ENCODE measurements at places on chromosomes 12 and 14.

DNA sequence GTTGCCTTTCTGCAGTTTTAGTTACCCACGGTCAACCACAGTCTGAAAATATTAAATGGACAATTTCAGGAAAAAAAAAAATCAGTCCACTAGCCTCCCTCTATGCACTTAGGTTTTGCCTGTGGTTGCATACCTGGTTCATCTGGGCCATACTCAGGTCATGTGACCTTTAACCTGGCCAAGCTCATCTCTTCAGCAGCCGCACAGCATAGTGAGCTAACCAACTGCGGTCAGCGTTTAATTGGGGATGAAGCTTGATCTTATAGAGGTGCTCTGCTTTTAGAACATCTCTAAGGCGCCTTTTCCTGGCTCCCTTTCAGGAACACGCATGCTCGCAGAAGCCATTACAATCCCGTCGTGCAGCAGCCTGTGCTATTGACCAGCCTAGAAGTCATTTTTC lies 177.2 kb upstream of the HMGA2 start:
- DNase-seq = no peak

- DNase-seq = no peak
Measured at GRCh38 chr14:68665131-68665530, 127.7 kb downstream of the ZFP36L1 start.

DNA sequence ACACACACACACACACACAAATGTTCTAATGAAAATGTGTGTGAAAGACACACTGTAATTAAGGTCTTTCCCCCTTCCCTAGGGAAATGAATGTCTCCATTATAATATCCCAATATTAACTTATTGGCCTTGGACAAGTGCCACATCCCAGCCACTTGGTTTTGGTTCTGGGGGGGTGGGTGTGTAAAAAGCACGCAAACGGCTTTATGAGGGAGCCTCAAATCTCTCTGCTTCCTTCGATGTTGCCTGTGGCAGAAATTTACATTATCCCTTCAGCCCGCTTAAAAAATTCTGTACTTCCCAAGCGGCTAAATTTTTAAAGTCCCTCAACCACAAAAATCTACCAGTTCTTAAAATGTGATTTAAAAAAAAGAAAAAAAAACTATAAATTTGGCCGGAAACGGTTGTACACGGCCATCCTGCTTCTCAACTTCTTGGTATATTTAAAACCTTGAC lies 432 bp downstream of the C14orf93 start:
- no peak for DNase-seq

DNA sequence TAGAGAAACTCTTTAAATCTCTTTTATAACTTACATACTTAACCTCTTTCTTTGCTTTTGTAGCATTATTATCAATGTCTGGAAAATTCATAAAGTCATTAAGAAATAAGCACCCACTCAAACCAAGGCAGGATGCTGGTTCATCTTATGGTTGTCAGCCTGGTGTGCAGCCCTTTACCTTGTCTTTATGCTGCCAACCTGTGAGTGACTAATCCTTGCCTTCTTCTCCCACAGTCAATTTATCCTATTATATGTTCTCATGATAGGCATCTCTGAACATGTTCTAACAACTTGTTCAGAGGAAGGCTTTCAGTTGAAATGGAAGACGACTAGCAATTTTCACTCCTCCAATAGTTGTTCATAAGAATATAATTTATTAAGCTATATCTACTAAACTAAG lies 186.9 kb upstream of the CAND1 start:
- no peak for DNase-seq

DNA sequence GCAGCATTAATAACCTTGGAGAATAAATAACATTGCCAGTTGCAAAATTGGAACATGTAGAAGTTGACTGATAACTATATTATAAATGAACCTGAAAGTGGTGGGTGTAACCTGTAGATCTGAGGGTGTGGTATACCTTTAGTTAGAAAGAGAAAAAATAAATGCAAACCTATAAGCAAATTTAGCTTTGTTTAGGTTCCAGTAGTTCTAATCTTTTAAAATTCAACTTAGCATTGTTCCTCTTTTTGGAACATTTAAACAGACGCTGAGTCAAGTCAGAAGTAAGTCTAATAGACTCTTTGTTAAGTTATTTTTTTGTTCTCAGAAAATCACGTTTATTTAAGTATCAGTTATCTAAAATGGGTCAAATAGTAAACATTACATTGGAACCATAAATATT lies 120.0 kb downstream of the DNAI7 start:
- DNase-seq = no peak

- DNase-seq = no peak
Measured at GRCh38 chr14:60637479-60638315, 11.6 kb downstream of the SIX1 start.

DNA sequence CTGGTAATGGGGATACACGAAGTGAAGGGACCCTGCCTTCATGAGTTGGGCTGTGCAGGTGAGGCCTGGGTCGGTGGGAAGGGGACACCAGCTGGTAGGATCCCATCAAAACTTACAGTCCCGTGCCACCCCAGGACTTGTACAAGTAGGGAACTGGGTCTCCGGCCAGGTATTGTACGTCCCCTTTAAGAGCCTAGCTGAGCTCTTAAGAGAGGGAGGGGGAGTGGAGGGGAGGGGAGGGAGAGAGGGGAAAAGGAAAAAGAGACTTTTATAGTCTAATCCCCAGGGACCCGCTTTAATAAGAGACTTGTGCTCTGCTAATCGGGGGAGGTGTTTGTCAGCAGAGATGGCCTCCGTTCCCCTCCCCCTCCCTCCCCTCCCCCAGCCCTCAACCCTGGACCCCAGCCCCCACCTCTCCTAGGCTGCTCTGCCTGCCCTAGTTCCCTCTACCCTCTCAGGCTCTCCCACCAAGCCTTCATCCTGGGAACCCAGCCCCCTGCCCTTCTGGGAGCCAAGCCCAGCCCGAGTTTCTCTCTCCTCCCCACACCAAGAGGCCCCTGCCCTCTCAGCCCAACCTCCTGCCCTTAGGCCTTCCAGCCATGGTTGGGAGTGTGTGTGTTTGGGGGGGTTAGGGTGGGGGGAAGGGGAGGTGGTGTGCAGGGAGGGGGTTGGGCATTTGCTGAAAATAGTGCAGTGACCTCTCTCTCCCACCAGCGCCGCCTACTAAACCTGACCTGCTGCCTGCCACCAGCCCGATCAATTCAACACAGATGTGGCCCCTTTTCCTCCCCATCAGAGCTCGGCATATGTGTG lies 2.6 kb downstream of the GDF11 start:
- DNase-seq = no peak

- DNase-seq = no peak
Measured at GRCh38 chr14:74653386-74654138, 41.5 kb upstream of the LTBP2 start.

- no peak for DNase-seq
Measured at GRCh38 chr12:66118240-66118891, 12.2 kb downstream of the LLPH start.

GRCh38 chr14:63982156-63982555 lies 129.4 kb downstream of the SYNE2 start:
- DNase-seq = no peak

GRCh38 chr14:52269982-52270381 lies 2.5 kb downstream of the PTGDR start:
- DNase-seq = no peak

DNA sequence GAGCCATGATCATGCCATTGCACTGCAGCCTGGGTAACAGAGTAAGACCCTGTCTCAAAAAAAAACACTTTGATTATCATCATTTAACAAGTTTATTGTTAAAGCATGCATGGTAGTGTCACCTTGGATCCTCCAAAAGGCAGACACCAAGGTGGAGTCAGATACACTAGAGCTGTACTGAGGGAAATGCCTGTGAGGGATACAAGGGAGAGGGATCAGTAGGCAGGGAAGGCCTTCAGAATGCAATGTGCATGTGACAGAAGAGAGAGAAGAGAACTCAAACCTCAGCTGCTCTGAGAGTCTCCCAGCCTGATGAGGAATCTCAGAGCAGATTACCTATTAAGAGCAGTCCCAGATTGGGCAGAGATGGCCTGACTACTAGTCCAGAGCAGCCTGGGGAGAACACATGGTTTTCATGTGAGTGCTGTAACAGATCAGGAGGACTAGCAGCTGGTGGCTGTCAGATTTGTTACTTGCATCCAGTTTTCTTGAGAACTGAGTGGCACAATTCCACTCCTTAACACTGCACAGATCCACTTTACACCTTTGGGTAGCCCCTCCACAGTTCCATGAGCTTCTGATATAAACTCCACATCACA lies 38.0 kb upstream of the A2ML1 start:
- DNase-seq = no peak

DNA sequence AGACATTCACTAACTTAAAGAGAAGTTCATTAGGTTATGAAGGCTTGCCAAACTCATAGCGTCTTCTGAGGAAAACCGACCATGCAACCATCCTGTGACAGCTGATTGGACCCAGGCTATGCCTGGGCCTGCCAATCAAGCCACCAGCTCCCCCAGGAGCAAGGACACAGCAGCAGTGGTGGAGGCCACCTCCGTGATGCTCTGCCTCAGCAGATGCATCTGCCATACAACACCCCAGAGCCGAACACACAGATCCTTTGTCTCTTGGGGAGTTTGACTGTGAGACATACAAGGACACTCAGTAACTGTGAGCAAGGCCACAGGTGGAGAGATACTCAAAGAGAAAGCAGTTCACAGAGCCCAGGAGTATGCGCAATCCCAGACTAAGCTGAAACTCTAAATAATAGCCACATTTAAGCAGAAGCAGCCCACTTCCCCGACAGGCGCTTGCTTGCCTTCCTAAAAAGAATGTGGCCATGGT lies 10.0 kb upstream of the CNIH1 start:
- DNase-seq = no peak

DNA sequence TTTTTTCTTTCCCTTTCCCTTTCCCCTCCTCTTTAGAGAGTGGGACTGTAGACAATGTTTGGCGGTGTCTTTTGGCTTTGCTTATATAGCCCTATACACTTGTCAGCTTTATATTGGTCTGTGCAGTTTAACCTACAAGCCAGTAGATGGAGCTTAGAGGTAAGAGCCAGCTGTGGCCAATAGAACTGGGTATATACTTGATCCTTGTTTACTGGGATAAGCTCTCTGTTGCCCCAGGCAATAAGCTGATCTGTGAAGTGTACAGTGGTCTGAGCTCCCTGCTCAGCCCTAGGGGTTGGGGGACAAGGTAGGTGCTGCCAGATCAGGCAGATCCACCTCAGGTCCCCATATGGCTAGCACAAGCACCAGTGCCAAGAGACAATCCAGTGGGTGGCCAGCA lies 434.1 kb downstream of the NOVA1 start:
- no peak for DNase-seq

- DNase-seq = no peak
Measured at GRCh38 chr12:50192908-50193307, 25.7 kb upstream of the CERS5 start.

- no peak for DNase-seq
Measured at GRCh38 chr12:119676573-119676972, 8.6 kb downstream of the PRKAB1 start.

DNA sequence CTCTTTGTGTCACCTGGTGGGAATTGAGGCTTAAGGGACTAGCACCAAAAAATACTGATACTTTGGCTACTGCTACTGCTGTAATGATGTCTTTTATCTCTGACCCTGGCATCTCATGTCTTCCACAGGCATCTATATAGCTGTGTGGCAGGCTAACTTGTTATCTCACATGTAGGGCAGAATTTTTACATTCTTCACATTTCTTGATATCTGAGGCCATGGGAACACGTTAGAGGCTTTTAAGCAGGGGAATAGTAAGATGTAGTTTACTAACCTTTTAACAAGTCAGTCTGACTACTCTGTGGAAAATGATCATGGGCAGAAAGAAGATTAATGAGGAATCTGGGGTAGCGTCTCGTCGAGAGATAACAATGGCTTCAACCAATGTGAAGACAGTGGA lies 498.4 kb downstream of the PCNX1 start:
- no peak for DNase-seq

- DNase-seq = no peak
Measured at GRCh38 chr14:31080056-31080455, 53.9 kb upstream of the STRN3 start.

- no peak for DNase-seq
Measured at GRCh38 chr12:92445253-92446082, 257.3 kb upstream of the PLEKHG7 start.

- DNase-seq = no peak
Measured at GRCh38 chr14:74551431-74552371, 58.1 kb downstream of the ISCA2 start.
